ENCODE measurements at places on chromosomes 12 and 14. TPM values are rescaled to one million over a fixed set of nuclear protein-coding genes. Genes with fewer than 3 reads are reported as not detected.

The GLI1 gene
- total RNA-seq = not detected

The ACYP1 gene
- total RNA-seq = 3.3 TPM

The NAV3 gene
- total RNA-seq = 8.6 TPM

The TAS2R9 gene
- total RNA-seq = 0.11 TPM

The RND1 gene
- 2.1 TPM for total RNA-seq

The CD69 gene
- total RNA-seq = 0.09 TPM

The LUM gene
- total RNA-seq = not detected

The C12orf54 gene
- not detected for total RNA-seq

The ZCCHC8 gene
- total RNA-seq = 12.6 TPM

The KRT2 gene
- not detected for total RNA-seq

The REM2 gene
- total RNA-seq = under 0.01 TPM

The C2CD5 gene
- 13.7 TPM for total RNA-seq

The PMCH gene
- not detected for total RNA-seq

The TBX5 gene
- not detected for total RNA-seq

The TDRD9 gene
- total RNA-seq = 2.3 TPM

Data from dermis lymphatic vessel endothelial cell (primary cell).